ENCODE measurements at places on chromosomes 7 and 10.

GRCh38 chr7:158057446-158057845, 530.2 kb downstream of the PTPRN2 start:
- no peak for DNase-seq

DNA sequence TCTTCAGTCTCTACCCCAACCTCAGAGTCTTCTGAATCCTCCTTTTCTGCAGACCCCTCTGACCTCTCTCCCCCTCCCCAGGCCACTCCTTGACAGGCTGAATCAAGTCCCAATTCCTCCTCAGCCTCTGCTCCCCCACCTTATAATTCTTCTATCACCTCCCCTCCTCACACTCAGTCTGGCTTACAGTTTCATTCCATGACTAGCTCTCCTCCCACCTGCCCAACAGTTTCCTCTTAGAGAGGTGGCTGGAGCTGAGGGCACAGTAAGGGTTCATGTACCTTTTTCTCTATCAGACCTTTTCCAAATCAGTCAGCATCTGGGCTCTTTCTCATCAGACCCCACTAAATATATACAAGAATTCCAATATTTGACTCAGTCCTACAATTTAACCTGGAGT, 14.6 kb upstream of the LRRC61 start:
- DNase-seq: no peak

- no peak for DNase-seq
Measured at GRCh38 chr7:816751-817671, 15.3 kb upstream of the SUN1 start.

DNA sequence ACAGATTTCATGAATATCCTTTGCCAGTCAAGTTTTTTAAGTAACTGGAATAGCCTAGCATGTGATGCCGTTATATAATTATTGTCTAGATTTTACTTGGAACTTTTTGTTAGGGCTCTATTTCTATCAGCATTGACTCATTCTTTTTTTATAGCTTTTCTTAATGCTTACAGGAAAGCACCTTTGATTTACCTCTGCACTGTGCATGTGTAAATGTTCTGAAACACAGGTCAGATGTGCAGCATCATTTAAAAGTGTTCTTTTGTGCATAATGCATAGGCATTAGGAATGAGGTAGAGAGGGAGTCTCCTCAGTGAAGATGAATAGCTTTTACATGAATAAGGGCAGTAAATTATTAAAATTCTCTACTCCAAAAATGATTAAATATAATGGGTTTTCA, 669.3 kb upstream of the MBL2 start:
- no peak for DNase-seq

GRCh38 chr7:35729061-35729783, 34.3 kb upstream of the HERPUD2 start:
- DNase-seq: no peak

GRCh38 chr10:133143200-133143533, 16.9 kb upstream of the KNDC1 start:
- no peak for DNase-seq

DNA sequence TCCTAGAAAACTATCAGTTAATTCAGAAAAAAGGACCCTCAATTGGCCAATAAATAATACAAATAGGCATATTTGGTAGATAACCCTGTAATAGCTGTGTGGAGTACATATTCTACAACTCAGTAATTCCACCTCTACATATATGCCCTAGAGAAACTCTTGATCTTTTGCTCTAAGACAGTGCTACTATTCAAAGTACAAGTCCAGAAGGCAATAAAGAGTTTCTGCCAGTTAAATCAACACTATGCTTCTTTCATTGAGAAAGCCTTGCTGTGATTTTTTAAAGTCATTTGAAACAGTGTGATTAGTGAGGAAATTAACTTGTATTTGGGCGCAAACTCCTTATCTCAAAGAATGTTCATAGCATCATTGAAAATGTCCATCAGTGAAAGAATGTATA, 75.6 kb downstream of the ZNRF2 start:
- DNase-seq: no peak

DNA sequence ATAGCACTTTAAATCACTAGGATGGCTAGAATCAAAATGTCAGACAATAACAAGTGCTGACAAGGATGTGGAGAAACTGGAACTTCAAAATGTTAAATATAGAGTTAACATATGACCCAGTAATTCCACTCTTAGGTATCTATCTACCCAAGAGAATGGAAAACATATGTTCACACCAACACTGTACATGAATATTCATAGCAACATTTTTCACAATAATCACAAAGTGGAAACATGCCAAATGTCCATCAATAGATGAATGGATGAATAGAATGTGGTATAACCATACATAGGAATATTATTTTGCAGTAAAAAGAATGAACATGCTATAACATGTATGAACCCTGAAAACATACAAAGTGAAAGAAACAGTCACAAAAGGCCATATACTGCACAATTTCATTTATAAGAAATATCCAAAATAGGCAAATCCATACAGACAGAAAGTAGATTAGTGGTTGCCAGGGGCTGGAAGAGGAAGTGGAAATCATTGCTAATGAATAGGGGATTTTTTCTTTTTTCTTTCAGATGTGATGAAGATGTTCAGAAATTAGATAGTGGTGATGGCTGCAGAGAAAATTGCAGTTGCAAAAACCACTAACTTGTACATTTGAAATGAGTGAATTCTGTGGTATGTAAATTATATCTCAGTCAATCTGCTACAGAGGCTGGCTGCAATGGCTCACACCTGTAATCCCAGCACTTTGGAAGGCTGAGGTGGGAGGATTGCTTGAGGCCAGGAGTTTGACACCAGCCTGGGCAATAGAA, 93.0 kb downstream of the CPVL start:
- DNase-seq: no peak

- DNase-seq: peak; percentile 78
Measured at GRCh38 chr7:30225863-30226613, 58.4 kb upstream of the ZNRF2 start.

DNA sequence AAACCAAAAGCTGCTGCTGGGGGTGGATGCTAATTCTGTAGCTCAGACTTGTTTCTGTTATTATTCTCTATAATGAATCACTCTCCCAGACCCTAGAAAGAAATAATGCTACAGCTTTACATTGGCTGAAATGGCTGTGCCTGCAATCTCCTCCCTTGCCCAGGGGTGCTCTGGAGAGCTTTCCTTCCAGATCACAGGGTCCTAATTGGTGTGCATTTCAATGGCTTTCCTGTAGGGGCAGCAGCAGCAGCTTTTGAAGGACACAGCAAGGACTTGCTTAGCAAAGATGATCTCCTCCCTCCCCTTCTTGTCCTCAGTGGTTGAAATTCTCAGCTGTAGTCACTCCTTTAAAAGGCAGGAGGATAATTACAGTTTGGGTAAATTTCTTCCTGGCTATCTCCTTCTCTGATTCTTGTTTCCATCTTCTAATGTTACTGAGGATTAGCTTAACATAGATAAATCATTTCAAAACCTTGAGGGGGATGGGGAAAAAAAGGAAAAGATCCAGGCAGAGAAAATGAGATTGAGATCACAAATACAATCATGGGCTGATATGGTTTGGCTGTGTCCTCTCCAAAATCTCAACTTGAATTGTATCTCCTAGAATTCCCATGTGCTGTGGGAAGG, 120.2 kb upstream of the CTTNBP2 start:
- DNase-seq: peak; percentile 34
